Upper lobe of left lung (tissue), 6 donors: ENCODE measurements at places on chromosomes 7 and 10.

GRCh38 chr10:26854524-26854923, 6.2 kb downstream of the ABI1 start:
- DNase-seq, result no peak

DNA sequence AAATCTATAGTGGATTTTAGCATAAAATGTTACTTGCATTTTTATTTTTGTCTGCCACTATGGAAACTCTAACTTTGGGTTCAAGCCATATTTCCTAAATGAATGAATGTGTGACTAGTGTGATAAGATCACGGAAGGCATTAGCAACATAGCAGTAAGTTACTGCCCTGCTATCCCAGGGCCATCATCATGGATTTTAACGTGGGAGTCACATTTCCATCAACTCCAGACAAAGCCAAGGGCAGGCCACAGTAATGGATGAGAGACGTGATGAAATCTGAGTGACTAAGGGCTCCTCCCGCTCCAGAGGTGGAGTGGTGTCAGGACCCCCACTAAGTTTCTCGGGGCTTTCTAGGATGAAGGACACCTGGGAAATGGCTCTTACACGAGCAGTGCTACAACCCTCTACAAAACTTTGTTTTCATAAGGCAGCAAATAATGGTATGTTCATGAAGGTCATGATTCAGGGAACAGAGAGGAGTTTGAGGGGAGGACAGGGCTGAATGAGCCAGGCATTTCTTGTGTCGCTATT, 34.3 kb downstream of the C10orf120 start:
- no peak for DNase-seq

GRCh38 chr10:21503542-21503941, 21.9 kb downstream of the SKIDA1 start:
- no peak for DNase-seq

DNA sequence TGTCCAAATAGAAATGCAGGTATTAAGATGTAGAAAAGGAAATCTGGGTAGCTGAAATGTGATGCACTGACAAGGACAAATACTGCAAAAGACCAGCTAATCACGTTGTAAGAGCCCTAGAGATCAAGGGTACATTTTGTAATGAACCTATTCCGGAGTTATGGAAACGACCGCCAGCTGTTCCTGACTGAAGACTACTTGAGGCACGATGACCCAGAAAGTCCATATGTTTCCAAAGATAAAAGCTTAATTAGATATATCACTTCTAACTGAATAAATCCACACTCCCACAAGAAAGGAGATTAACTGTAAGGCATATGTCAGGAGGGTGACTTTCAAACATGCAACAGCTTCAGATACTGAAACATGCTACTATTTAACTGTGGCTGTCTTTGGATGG, 253.5 kb downstream of the NSUN6 start:
- DNase-seq, result no peak

GRCh38 chr7:90582164-90582563, 14.0 kb upstream of the CDK14 start:
- no peak for DNase-seq

GRCh38 chr10:127462643-127463295, 86.3 kb upstream of the NPS start:
- no peak for DNase-seq

- DNase-seq, result no peak
Measured at GRCh38 chr10:21327289-21327993, 198.0 kb downstream of the SKIDA1 start.

DNA sequence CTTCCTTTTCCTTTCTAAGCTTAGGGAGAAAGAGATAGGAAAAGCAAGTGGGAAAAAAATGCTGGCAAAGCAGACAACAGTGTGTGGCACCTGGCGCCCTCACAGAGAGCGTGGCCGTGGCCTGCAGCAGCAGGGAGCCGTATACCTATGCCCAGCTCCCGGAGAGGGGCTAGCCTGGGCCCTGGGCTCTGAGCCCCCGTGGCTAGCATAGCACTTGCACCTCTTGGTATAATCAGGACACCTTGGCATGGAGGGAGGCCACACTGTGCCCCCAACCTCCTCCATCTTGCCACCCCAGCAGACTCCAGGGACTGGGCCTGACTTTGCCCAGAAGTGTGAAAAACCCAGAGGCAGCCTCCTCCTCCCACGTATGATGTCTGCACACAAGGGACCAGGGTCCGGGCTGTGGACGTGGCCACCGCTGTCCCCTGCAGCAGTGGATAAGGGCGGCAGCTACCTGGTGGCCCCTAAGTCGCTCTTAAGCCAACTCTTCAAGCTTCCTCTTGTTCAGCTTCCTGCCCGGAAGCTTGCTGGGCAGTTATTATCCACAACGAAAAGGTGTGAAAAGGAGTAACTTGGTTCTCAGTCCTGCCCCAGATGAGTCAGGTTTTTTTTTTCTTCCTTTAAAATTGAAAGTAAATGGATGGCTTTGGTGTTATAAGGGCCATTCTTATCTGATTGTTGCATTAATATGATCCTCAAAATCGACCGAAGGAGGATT, 249.1 kb upstream of the PITRM1 start:
- no peak for DNase-seq

- no peak for DNase-seq
Measured at GRCh38 chr7:151403764-151404163, 6.1 kb downstream of the WDR86 start.

GRCh38 chr7:69738396-69738951, 140.2 kb downstream of the AUTS2 start:
- no peak for DNase-seq

DNA sequence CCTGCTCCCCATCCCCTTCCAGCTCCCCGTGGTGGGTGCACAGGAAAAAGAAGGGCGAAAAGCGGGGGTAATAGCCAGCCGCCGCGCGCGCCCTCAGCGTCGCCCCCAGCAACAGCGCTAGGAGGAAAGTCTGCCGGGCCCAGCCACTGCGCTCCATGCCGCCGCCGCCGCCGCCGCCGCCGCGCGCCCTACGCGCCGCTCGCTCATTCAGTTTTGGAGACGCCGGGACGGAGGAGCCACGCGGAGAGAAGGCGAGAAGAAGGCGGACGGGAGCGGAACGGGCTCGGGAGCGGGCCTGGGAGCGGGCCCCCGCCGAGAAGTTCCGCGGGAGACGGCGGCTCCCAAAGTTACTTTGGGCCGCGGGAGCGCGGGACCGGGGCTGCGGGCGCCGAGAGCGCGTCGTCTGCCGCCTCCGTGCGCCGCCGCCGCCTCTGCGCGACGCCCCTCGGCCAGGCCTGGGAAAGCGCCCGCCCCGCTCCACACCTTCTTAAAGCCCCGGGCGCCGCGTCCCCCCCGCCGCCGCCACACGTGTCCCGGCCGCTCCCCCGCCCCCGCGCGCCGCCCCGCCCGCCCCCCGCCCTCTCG, at the start of gene RELN:
Gene RELN, minus strand, starts transcription at position 459 of the 585 bp plus-strand sequence. Its CDS starts 302 bp downstream, at position 157.
- no peak for DNase-seq

DNA sequence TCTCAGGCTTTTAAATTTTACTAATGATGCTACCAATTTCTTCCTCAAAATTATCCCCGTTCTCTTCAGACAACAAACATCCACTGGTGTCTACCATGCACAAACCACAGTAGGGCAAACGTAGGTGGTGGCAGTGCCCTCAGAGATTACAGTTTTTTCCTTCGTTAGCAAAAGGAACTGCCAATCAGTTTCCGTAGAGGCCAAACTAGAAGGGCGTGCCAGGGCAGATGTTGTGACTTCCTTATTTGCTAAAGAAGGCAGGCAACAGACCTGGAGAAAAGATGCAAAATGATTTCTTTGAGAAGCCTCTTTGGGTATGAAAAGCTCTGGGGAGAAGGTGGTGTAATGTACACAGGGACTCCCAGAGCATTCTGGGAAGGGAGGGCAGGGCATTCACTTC, 7.6 kb upstream of the FAM180A start:
- DNase-seq, result no peak

DNA sequence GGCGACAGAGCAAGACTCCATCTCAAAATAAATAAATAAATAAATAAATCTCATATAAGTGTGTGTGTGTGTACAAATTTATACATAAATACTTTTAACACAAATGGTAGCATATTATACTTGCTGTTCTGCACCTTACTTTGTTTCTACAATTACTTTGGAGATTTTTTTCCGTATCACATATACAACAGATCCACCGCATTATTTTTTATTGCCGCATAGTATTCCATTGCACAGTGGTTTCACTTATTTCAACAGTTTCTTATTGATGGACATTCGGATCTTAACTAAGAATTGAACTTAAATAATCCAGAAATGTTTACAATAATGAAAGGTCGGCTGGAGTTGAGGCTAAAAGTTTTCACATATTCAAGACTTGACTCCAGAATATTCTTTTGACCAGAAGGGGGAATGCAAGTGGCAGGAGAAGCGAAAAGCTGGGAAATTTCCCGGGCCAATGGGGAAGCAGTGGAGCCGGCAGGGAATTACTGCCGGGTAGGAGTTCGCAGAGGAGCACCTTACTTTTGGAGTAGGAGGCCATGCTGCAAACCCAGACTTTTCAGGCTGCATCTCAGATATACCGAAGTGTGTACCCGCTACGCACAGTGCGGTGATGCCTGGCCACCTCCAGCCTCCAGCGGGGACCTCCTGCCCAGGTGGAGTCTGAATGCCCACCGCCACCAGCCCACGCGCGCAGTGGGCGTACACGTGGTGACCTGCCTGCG, 415 bp upstream of the CNNM1 start:
- no peak for DNase-seq

- no peak for DNase-seq
Measured at GRCh38 chr7:17247357-17247756, 51.1 kb upstream of the AHR start.

DNA sequence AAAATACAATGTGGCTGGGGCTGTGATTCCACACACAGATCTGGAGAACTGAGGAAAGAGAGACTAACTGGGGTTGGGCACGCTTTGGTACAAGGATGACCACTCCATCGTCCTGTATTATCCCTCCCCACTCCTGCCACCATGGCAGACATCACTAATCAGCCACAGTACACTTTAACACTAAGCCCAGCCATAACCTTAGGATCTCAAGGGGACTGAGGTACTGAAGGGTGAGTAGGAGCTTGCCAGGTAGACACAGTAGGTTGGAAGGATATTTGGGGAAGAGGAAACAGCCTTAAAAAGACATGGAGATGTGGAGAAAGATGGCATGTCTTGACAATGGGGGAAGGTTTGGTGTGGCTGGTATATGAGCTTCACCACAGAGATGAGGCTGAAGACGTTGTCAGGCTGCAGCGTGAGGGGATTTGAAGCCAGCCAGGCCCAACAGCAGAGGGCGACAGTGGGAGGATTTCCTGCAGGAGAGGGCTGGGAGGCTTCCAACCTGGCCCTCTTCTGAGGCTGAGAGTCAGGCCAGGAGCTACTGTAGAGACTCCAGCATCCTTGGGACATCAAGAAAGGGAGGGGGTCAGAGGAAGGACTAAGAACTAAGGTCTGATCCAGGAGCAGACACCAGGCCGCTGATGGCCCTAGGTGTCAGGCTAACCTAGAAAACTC, 58.6 kb upstream of the COL13A1 start:
- no peak for DNase-seq

DNA sequence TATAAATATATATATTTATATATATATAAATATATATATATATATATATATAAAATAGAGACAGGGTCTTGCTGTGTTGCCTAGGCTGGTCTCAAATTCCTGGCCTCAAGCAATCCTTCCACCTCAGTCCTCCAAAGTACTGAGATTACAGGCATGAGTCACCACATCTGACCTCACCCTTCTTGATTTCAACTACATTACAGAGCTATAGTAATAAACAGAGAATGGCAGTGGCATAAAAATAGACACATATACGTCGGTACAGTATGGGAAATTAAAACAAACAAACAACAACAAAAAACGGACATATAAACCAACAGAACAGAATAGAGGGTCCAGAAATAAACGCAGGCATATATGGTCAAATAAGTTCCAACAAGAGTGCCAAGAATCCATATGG, 77.6 kb upstream of the PPP1R3A start:
- no peak for DNase-seq

DNA sequence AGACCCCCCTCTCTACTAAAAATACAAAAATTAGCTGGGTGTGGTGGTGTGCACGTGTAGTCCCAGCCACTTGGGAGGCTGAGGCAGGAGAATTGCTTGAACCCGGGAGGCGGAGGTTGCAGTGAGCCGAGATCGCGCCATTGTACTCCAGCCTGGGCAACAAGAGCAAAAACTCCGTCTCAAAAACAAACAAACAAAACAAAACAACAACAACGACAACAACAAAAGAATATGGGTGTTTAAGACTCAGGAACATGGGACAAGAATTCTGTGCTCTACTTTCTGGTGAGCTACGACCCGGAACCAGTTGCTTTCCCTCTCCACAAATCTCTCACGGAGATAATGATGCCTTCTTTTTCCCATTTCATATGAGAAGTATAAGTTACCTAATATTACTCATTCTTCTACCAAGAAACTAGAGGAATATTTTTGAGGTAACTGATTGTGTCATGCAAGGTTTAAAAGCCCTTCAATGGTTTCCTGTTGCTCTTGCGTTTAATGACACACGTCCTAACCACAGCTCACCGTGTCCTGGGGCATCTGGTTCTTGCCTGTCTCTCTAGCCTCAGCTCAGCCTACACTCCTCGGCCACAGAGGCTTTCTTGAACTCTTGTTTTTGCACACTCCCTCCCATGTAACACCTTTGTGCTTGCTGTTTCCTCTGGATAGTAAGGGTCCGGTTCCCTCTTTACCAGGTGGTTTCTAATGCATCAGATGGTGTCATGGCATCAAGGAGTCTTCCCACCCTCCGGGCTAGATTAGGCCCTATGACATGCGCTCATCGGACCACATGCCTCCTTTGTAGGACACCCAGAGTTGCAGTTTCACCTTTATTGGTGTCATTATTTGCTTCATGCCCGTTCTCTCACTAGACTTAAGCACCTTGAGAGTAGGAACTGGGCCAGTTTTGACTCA, 67.5 kb downstream of the PFKFB3 start:
- DNase-seq, result no peak

GRCh38 chr7:121604627-121605316, 208.7 kb upstream of the FAM3C start:
- no peak for DNase-seq

- DNase-seq, result no peak
Measured at GRCh38 chr10:25162391-25162790, 12.4 kb upstream of the GPR158 start.

DNA sequence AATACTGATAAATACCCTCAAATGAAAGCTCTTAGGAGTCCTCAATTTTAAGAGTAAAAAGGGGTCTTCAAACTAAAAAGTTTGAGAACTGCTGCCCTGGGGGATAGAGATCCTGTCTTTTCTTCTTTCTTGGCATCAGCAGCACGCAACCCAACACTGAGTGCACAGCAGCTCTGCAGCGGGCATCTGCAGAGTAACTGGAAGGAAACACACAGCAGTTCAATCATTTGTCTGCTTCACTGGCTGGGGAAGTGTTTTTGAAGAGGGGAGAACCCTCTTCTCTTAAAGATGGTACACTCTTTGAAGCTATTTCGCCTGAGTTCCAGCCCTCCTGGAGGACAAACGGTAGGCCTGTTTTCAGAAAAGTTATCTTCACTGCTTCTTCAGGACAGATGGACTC, 193.6 kb downstream of the FGFR2 start:
- DNase-seq, result no peak

GRCh38 chr10:97961945-97962344, 68.5 kb downstream of the CRTAC1 start:
- peak; percentile 81 for DNase-seq
